ENCODE measurements at places on chromosomes 5 and 9.

- DNase-seq: no peak
Observed at GRCh38 chr9:32899181-32899580, 102.2 kb downstream of the APTX start.

GRCh38 chr9:126752376-126752775 lies 52.5 kb upstream of the ZBTB43 start:
- no peak for DNase-seq

DNA sequence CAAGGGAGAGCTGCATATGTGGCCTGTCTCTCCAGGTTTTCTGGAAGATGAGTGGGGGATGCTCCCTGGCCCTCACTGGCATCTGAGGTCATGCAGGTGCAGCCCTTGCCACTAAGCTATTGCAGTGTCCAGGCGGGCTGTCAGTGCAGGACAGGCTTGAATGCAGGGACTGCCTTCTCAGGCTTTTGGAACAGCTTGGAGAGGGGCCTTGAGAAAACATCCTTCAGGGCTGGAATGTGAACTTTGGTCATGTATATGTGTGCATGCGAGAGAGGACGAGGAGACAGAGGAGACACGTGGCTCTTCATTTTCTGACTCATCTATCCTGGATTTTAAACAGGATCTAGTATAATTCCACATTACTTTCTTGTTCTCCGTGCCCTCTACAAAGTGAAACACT lies 90.3 kb downstream of the MACROH2A1 start:
- no peak for DNase-seq

DNA sequence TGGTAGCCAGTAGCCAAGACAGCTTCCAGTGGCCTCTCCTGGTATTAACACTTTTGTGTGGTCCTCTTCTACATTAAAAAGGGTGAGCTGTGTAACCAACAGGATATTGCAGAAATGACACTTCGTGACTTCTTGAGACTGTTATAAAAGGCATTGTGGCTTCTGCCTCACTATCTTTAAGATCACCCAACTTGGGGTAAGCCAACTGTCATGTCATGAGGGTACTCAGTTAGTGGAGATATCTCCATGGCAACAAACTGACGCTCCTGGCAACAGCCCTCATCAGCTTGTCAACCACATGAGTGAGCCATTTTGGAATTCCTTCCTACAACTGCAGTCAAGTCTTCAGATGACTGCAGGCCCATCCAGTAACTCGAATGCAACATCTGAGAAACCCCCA lies 121.7 kb downstream of the DEPDC1B start:
- DNase-seq: no peak

- DNase-seq: peak; percentile 41
Observed at GRCh38 chr5:58466939-58467338, 7.1 kb upstream of the PLK2 start.

DNA sequence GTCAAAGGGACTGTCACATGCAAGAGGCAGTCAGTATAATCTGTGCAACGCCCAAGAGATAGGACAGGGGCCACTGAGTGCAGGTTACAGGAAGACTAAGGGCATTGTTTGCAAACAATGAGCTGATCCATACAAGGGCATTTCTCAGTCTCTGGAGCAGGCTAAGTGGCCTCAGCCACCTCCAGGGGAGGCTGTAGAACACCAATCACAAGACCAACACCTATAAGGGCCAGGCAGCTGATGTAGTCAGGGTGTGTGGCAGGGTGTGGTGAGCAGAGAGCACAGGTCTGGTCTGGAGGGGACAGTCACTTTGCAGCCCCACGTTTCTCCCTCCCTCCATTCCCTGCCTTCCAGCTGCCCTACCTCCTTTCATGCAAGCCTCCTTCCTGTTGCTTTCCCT lies 83.2 kb upstream of the ADRA1B start:
- no peak for DNase-seq

GRCh38 chr5:35657877-35658276 lies 40.2 kb downstream of the SPEF2 start:
- DNase-seq: no peak

- no peak for DNase-seq
Observed at GRCh38 chr9:111728617-111729366, 65.9 kb downstream of the SHOC1 start.

GRCh38 chr5:138632900-138633489 lies 57.8 kb upstream of the HSPA9 start:
- DNase-seq: peak; percentile 50

GRCh38 chr5:135295852-135296251 lies 103.2 kb downstream of the MACROH2A1 start:
- no peak for DNase-seq

DNA sequence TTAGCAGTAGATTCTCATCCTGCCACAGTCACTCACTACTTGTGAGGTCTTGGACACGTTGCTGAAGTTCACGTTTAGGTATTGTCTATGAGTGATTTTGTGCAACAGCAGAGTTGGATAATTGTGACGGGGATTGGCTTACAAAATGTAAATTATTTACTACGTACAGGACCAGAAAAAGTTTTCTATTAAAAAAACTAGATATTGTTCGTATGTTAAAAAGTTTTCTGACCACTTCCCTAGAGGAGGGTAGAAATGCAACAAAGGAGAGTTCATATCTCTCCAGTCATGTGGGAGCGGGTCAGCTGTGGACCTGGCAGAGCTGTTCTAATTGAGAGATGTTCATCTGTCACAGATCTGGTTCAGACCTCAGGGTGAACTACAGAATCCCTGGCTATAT lies 976.1 kb upstream of the NUDT12 start:
- no peak for DNase-seq

DNA sequence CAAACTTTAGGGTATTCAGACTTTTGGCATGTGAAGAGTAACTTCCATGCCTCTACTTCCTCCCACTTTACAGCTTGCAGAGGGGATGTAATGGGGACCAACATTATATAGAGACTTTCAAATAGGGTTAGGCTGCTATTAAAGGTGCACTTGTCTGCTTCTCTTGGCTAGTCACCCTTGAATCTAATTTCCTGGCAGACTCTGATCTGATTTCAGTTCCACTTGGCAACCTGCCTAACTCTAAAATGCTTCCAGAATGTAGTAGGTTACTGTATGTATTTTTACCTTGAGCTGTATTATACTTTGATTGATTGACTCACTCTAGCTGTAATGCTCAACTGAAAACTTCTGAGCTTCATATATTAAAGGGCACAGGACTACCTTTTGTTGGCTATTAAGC lies 693.4 kb downstream of the KCTD16 start:
- no peak for DNase-seq

DNA sequence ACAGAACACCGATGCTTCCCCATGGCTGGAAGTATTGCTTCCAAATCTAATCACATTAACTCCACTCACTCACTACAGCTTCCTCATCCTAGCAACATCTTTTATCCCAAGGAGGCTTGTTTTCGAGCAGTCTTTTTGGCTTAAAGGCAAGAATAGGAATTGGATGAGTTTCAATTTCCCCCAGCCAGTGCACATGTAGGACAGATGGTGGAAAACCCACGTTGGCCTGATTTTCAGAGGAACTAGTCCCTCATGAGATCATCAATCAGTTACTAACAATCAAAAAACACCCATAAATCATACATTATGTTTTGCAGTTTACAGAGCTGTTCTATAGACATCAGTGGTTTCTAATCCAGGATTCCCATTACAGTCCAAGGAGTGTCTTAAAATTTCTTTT lies 48.5 kb upstream of the AGXT2 start:
- DNase-seq: no peak

DNA sequence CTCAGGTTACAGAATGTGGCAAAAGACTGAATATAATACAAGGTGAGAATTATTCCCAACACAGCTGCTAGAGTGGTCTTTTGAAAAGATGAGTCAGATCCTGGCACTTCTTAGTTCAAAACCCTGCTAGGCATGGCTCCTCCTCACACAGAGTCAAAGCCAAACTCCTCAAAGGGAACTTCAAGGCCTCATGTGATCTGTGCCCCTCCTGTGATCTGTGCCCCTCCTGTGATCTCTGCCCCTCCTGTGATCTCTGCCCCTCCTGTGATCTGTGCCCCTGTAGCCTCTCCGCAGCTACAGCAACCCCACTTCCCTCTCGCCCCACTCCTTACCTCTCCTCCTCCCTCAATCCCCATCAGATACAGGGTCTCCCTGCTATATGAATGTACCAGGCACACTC lies 525.5 kb upstream of the CCNG1 start:
- no peak for DNase-seq

GRCh38 chr5:91556-92263 lies at the start of gene PLEKHG4B:
TSS of gene PLEKHG4B (plus strand) at chr5:92168. CDS start at chr5:92232, 64 bp downstream.
- DNase-seq: peak; percentile 37

DNA sequence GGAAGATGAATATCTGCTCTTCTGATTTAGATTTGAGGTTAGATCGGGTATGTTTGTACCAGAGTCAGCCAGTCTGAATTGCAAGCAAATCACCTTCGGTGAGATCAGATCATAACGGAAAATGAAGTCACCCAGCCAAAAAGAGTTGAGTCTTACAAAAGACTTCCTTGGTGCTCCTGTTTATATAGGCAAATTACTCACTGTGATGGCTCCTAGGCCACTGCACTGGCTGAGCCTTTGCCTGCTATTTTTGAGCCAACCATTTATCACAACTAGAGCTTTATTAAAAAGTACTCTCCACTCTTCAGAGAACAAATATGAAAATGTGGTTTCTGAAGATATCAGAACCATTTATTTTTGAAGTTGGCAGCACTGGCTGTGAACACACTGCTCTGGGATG lies 277.7 kb upstream of the PCSK5 start:
- no peak for DNase-seq

DNA sequence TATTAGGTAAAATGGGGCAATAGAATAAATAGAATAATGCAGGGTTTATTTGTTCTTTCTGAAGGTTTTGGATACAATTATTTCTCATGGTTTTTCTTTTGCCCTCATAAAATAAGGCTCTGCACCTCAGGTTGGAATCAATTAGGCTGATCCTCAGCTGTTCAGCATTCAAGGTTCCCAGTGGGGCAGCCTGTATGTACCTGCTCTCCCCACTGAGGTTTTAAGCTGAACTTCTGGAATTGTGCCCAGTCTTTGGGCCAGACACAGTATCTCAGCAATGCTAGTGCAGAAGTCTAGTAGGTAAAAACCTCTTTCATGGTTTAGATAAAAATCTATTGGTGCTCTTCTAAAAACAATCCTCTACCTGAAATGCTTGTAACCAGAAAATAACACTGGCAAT lies 98.0 kb downstream of the EDIL3 start:
- no peak for DNase-seq

- no peak for DNase-seq
Observed at GRCh38 chr5:175467983-175468690, 10.2 kb upstream of the SFXN1 start.

DNA sequence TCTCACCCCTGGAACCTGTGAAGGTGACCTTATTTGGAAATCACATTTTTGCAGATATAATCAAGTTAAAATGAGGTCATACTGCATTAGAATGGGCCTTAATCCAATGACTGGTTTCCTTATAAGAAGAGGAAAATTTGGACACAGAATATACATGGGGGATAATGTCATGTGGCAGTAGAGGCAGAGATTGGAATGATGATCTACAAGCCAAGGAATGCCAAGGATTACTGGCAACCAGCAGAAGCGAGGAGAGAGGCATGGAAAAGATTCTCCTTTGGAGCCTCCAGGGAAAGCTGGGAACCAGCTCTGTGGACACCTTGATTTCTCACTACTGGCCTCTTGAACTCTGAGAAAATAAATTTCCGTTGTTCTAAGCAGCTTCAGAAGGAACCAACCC lies 20.2 kb upstream of the CEP78 start:
- no peak for DNase-seq

DNA sequence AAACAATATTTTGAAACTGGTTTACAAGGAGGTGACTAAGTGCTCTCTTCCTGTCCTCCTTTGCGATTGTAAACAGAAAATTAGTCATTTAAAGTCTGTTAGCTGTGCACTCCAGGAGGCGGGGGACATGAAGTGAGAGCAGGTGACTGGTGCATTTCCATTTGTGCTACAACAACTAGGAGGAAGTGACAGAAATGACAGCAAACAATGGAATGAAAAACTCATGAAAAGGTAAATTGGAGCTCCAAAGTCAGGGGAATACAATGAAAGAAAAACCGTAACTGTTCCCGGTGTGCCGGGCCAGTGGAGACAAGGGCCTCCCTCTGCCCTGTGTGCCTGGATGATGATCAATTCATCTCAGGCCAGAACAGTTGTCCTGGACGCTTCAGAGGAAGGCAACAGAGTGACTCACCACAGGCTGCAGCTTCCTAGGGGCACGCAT lies 439.9 kb downstream of the GADD45G start:
- DNase-seq: peak; percentile 33

GRCh38 chr5:142716963-142717362 lies 31.1 kb upstream of the FGF1 start:
- DNase-seq: peak; percentile 59

DNA sequence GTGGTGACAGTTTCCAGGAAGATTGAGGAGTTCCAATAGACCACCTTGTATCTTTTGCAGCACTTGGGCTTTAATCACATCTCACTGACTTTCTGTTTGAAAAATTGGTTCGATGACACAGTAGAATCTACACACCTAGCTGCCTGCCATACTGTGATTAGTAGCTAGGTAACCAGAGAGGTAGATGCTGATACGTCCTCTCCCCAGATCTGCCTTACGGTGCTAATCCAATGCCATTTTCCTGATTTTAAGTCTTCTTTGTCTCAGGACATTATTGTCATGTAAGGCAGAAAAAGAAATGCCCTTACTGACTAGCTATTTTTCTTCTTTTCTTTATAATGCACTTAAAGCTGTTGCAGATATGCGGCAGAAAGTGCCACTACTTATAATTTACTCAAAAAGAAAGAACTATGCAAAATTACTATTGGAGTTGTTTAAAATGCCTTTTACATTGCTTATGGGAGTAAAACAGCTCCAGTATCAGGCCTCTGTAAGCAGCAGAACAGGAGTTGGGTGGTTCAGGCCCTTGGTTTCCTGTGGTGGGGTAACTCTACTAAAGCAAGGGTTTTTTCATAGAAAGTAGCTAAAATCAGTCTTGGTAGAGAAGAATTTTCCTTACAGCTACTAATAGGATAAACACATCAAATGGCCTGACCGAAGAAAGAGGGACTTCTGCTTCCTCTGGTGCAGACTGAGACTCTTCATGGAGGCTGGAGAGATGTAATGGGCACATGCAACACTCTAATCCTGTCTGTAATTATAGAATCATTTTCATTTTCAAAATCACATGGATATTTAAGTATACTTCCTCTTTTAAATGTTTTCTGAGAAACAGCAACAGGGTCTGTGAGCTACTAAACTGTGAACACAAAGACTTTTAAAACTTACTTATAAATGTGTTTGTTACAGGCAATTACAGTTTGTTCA lies 177.2 kb downstream of the MAPKAP1 start:
- DNase-seq: no peak

DNA sequence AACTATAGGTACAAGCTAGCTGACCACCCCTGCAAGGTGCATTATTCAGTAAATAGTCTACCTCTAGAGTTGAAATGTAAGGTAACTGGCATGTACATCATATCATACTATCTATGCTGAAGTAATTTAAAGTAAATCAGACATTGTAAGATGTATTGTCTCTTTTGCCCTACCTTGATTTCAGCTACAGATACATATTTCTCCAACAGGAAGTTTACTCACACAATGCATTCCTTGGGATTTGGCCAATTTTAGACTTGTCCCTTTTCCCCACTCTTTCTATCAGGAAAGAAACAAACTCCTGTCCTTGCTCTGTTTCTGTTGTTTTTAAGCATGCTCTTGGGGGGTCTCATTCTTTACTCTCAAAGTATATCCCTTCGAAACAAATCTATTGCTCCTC lies 58.5 kb upstream of the TSLP start:
- no peak for DNase-seq

GRCh38 chr9:128420651-128421481 lies at the start of gene CERCAM:
TSS of gene CERCAM (plus strand) at chr9:128420857. CDS start at chr9:128420878, 21 bp downstream.
- DNase-seq: peak; percentile 39

GRCh38 chr9:109092051-109092580 lies 27.6 kb downstream of the TMEM245 start:
- DNase-seq: no peak

- no peak for DNase-seq
Observed at GRCh38 chr5:126523818-126524510, 71.1 kb downstream of the ALDH7A1 start.

- no peak for DNase-seq
Observed at GRCh38 chr5:150108711-150109514, 22.6 kb upstream of the CSF1R start.
